ENCODE measurements at places on chromosomes 12 and 14. TPM values are rescaled to one million over a fixed set of nuclear protein-coding genes. Genes with fewer than 3 reads are reported as not detected.

DNA sequence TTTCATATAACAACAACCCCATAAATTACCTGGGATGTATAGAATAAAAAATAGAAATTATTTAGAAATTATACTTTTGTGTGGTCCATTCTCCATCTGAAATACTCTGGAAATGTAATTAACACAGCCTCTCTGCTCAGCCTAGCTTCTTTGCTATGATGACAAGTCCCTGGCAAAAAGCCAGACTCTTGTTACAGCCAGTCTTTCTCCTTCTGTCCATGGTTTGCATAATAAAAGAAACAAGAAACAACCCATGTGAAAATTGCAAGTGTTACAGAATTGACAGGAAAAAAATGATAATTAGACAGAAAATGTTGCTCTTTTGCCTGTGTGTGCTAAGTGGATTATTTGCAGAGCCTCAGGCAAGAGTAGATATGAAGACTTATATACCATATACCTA, 61.3 kb downstream of the C12orf50 start:
- DNase-seq: no peak

GRCh38 chr14:100979079-100979478, 75.6 kb upstream of the RTL1 start:
- no peak for DNase-seq

- DNase-seq: no peak
Measured at GRCh38 chr14:78248501-78249090, 78.4 kb downstream of the NRXN3 start.

GRCh38 chr14:96574633-96575632, 72.8 kb downstream of the PAPOLA start:
- DNase-seq: no peak

DNA sequence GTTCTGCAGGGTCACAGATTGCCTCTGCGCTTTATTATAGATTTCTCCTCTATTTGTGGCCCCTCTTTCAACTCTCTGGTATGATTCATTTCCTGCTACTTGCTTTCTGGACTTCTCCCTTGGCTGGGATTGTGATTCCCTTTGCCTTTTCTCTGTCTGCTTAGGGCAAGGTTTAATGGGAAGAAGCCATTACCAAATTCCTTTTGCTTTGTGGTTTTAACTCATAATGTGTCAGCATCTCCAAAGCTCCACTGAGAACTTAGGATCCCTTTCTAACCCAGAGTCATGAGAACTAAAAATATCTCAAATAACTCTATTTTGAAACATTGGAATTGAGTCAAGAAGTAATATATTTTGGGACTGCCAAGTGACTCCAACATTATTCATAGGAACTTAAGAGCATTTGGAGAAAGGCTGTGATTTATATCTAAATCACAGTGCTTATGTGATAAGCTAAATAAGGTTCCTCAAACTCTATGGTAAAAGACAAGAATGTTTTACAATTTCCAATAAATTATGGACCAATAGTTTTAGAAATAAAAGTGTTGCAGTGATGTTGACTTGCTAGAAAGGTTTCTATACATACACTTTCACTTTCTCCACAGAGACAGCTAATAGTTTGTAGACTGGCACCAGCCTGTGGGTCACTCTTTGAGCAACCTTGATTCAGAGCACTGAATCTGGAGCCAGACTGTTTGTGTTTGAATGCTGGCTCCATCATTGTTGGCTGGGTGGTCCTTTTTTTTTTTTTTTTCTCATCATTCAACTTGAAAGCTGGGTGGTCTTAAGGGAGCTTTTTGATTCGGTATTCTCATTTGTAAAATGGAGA, 93.9 kb downstream of the DACT1 start:
- no peak for DNase-seq

GRCh38 chr12:77153706-77154105, 88.3 kb upstream of the E2F7 start:
- DNase-seq: no peak

DNA sequence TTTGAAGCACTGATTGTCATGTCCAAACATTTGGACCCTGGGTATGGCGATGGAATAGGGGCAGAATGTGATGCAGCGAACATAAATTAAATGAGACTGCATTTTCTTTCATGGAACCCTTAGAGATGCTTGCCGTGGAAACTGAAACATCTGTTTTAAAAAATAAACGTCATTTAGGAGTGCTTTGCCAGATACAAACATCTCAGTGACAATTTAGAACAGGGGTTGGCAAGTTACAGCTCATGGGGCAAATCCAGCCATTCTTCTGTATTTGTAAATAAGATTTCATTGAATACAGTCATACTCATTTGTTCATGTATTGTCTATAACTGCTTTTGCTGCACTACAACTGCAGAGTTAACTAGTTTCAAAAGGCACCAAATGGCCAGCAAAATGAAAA, 51.2 kb downstream of the SLC35F4 start:
- no peak for DNase-seq

DNA sequence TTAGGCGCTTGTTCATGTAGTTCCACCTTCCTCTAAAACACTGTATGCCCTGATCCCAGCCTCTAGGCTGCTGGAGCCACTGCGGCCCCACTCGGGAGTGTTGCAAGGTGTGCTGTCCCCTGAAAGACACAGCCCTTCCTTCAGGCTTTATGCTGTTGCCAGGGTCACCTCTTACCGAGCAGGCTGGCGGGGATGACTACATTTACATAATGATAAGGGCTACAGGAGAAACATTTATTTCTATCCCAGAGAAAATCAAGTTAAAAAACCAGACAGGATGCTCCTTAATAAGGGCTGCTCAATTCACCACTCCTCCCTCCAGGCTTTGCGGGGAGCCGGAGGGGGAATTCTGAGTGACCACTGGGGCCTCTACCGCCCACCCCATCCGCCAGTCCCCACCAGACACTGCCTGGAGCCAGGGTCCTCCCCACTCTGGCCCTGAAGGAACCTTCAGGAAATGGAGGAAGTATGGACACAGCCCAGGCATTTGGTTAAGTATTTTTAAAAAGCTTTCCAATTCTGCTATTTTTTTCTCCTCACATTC, 200.6 kb downstream of the TTC7B start:
- DNase-seq: no peak

DNA sequence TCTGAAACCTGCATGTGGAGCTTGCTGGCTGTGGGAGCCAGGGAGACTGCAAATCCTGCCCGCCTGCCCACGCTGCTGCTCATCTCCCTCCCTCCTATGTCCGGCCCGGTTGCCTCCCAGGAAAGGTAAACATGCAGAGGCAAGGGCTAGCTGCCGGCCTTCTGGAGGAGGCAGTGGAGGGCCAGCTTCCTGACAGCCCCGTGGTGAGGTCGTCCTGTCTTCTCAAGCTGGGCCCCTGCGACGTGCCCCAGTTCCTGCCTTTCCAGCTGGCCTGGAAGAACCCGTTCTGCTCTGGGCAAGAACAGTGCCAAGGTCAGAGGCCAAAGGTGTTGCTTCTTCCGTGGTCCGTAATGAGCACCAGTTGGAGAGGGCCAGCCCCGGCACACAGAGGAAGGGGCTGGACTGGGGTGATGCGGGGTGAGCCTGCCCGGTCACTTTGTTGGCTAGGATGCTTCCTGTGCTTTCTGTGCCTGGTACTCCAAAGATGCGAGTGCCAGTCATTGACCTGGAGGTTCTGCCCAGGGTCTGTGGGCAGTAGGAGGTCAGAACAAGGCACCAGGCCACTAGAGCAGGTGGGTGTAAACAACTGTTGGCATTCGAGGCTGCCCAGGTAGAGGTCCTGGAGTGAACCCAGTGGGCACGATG, 25.3 kb downstream of the TPCN1 start:
- DNase-seq: no peak

DNA sequence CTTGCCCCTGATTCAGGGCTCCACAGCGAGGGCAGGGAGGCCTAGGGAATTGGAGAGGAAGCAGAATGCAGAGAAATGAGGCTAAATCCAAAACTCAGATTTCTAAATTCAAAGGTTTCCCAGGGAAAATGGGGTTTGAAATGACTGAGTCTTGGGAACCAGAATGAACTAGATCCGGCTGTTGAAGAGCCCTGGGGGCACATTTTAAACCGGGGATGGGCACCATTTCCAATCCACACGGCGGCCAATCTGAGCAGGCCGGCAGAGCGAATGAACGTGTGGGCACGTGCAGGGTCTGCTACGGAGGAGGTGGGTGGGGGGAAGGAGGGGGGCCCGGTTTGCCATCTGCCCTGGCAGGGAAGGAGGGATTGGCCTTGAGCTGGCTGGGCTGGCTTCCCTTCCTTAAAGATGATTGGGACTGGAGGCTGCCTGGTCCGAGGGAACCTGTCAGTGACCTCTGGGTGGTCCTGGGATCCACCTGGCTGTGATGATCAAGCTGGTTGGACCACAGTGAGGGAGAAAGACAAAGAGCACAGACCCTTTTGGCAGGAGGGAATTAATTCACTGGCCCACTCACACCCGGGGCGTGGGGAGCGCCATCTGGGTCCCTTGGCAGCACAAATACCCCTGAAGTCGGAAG, 161.0 kb downstream of the RBM19 start:
- DNase-seq: no peak

- no peak for DNase-seq
Measured at GRCh38 chr12:87413784-87414183, 615.4 kb downstream of the C12orf50 start.

DNA sequence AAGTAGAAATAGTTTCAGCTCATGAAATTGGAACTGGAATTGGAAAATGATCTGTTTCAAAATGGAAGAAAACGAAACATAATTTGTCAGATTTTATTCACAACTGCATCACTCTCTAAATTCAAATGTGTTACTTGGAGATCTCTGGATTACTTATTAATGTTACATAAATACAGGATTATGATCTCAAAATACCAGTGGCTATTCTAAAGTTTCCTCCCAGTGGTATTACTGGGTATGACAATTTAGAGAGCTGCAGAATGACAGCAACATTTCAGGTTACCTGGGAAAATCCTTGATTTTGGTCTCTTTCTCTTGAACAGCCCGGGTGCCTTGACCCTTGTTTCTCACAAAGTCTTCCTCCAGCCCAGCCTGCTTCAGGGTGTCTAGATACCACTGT, 14.2 kb downstream of the FAM161B start:
- no peak for DNase-seq

GRCh38 chr12:86290615-86291014, 34.4 kb upstream of the MGAT4C start:
- DNase-seq: no peak

DNA sequence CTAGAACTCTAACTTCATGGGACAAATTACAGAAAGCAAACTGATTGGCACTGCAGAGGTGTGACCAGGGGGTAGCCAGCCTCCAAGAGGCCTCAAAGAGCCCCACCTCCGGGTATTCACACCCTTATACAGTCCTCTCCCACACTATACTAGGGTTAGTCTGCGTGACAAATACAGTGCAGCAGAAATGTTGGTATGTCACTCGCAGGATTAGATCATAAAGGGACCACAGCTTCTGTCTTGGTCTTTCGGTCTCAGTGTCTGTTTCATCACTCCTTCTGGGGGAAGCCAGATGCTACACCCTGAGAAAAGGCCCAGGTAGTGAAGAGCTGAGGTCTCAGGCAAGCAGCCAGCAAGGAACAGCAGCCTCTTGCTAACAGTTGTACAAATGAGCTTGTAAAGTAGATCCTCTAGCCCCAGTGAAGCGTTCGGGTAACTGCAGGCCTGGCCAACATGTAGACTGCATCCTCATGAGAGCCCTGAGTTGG, 68.9 kb upstream of the SAV1 start:
- no peak for DNase-seq

The SPX gene
- 0.23 TPM for total RNA-seq

The TMPO gene
- total RNA-seq: 279 TPM

The PCED1B gene
- 104 TPM for total RNA-seq

The GPR65 gene
- total RNA-seq: 23.6 TPM

The KRT75 gene
- not detected for total RNA-seq

The CCDC177 gene
- total RNA-seq: not detected

The CLEC2B gene
- 83.9 TPM for total RNA-seq

All from activated naive CD8-positive, alpha-beta T cell treated with anti-CD3 and anti-CD28 coated beads, Interleukin-2, amount 10 ng/mL, durations not matched to agents 7 days and 5 days (primary cell).